ENCODE measurements at places on chromosomes 2 and 18. TPM values are rescaled to one million over a fixed set of nuclear protein-coding genes. Genes with fewer than 3 reads are reported as not detected.

- no peak for DNase-seq
Measured at GRCh38 chr2:188459061-188459460, 167.4 kb downstream of the GULP1 start.

- no peak for DNase-seq
Measured at GRCh38 chr18:45771587-45772480, 47.9 kb downstream of the SLC14A1 start.

The SPIRE1 gene
- 3.8 TPM for total RNA-seq

The PIEZO2 gene
- total RNA-seq = not detected

The POTEI gene
- not detected for total RNA-seq
